Effector memory CD8-positive, alpha-beta T cell (primary cell): ENCODE measurements at places on chromosomes 16 and 17.

- no peak for DNase-seq
Observed at GRCh38 chr17:75094871-75095399, 7.2 kb downstream of the SLC16A5 start.

DNA sequence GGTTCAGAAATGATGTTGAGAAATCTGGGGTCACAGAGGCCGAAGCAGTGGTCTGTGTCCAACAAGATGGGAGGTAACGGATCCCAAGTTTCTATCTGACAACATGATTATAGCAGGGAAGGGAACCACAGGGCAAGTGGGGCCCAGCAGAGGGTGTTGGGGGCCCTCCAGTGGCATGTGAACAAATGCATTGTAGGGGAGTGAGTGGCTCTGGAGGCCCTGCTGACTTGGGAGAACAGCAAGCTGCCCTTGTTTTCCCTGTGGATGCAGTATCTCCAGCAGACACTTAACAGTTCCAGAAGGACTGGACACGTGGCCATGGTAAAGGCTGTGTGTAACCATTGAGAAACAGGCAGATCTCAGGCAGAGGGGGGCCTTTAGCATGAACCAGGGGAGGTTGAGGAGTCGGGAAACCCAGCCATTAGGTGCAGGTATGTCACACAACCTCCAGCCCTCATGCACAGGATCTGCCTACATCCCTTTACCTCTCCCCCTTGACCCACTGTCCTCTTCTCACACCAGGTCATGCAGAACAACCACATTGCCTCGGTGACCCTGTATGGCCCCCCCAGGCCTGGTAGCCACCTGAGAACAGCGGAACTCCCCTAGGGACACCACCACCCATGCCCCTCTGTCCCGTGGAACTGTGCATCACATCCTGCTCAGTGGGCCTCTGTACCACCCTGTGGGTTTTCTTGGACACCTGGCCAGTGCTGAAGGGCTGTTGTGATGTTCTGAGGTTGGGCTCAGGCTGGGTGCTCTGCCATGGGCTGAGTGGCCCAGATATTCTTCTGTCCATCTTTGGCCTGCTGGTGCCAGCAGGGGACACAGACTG lies 4.1 kb downstream of the B3GNT9 start:
- no peak for DNase-seq

- DNase-seq = no peak
Observed at GRCh38 chr16:50724306-50724705, 17.6 kb upstream of the CYLD start.

DNA sequence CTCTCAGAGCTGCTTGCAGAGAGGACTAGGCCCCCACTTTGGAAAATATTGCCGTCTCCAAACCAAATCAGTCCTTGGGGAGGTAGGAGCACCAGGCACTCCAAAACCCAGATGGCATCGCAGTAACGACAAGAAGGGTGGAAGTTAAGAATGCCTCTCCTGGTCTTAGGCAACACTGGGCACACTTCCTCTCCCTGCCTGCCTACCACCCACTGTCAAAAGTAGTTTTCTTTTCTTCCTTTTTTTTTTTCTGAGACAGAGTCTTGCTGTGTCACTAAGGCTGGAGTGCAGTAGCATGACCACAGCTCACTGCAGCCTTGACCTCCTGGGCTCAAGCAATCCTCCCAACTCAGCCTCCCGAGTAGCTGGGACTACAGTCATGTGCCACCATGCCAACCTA lies 47.2 kb downstream of the SRL start:
- no peak for DNase-seq

- DNase-seq = no peak
Observed at GRCh38 chr17:68390888-68391545, 66.3 kb downstream of the WIPI1 start.

- DNase-seq = no peak
Observed at GRCh38 chr17:72651988-72652387, 440.5 kb downstream of the SLC39A11 start.

DNA sequence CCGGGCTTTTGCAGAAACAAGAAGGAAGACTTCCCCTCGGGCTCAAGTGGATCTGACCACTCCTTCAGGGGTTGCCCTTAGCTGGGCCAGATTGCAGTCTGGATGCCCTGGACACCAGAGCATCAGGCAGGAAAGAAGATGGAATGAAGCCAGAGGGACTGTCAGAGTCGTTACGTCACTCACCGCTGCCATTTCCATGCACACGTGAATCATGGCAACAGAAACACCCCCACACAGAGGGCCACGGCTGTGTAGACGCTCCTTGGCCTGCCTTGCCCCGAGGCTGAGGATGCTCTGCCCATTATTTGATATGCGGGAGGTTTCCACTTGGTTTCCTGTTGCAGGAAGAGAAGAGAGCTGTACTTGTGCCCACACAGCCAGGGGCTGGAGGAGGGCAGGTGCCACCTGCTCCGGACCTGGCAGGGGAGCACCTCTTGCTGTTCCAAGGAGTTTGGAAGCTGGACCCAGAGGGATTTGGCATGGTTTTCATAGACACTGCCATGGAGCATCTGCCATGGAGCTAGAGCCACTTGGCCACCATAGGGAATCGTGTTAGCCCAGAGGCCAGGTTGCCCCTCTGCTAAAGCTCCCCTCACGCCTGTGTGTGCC lies 29.4 kb downstream of the RBFOX3 start:
- DNase-seq = no peak

DNA sequence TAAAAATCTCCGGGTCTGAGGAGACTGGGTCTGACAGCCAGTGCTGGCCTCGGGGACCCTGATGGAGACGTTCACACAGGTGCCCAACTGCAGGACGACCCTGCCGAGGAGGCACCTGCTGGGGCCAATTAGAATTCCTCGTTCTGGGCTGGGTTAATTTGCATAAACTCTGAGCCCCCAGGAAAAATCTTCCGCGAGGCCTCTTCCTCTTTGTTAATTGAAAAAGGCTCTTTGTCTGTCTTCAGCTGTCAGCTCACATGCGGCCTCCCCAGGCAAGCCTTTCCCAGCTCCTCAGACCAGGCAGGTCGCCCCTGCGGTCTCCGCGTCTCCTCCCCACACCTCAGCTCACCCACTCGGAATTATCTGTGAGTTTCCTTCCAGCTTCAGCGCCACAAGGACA lies 400.2 kb downstream of the SEC14L1 start:
- no peak for DNase-seq

DNA sequence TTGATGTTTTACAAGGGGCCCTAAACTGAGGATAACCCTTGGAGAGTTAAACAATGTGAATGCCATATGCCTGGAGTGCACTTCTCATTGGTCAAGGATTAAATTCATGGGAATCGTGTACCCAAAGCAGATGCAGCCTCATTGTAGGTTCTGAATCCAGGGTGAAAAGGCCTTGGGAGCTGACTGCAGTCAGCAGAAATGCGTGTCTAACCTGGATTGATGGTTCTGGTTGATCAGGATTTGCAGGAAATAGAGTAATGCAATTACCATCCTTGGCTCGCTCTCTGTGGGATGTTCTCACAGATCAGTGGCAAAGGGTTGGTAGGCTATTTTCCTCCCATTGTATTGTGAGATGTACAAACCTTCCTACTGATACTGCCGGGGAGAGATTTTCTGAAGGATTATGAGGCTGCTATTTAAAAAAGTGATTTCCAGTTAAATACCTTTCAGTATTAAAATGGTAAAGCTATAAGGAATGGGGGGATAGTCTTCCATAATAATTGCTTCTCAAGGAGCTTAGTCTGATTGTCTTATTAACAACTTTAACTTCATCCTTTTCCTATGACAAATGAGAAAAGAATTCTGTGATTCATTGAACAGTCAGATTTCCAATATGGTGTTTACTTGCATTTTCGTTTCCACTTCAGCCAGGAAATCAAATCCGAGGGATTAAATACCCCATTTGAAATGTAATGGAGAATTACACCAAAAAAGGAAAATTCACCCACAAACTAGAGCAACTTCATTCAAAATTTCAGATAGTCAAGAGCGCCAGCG lies 1028.1 kb upstream of the EEF2KMT start:
- DNase-seq = no peak

DNA sequence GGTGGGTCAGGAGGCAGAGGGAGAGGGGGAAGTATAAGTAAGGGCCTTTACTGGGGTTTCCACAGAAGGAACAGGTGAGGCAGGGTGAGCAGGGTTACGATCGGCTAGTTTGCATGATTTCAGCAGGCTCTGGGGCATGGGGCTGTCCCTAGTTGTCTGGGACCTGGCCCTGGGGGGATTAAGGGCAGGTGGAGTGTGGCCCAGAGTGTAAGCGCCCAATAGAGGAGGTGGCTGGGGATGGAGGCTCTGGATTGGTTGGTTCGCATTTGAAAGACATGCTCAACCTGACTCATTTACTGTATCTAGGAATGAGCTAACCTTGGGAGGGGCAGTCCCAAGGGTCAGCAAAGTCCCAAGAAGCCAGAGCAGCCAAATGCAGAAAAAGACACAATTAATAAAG lies 230.3 kb downstream of the MAP2K4 start:
- DNase-seq = no peak

DNA sequence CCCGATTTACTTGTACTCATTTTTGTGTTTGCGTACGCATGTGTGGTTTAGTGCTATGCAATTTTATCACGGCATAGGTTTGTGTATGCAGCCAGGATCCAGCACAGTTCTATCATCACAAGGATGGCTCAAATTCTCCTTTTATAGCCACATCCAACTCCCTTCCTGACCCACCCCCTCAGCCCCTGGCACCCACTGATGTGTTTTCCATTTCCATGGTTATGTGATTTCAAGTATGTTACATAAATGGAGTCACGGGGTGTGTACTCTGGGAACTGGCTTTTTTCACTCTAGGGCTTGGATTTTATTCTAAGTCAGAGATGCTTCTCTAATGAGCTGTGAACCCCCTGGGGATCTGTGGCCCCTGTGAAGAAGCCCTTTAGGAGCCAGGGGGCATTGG lies 16.8 kb downstream of the IL4R start:
- DNase-seq = no peak

DNA sequence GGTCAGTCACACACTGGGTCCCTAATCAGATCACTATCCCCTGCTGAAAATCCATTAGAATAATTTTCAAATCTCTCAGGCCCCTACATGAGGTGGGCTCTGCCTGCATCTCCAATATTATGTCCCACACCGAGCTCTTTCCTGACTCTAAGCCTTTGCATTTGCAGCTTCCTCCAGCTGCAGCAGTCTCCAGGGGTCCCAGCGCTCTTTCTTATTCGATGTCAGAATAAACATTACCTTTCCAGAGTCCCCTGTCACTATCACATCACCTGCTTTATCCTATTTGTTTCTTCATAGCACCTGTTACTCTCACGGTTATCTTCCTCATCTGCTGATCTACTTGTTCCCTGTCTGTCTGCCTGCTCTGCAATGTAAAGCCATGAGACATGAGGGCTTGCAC lies 57.3 kb upstream of the MON1B start:
- DNase-seq = no peak

DNA sequence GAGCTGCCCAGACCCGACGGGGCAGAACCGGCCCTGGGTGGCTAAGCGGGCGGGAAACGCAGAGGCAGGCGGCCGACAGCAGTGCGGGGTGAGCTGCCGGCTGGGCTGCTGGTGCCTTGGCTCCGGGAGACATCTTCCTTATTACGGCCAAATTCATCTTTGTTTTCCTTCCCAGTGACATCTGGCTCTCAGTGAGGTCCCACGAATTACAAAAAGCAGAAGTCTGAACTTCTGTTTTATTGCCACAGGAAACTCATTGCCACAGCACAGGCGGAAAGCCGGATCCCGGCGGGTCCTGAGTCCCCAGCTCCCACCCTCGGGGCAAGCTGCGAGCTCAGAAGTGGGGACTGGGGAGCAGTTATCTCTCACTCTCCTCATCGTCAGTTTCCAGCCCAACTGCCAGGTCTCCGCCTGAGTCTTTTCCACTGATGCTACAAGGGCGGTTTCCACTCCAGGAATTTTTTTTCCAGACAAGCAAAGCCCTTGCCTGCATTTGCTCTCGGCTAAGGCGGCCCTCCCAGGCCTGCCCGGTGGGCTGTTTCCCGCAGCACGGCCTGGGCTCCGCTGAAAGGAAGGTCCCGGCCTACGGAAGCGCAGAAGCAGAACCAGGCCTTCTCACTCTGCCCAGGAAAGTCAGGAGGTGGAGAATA lies 40.3 kb downstream of the CBFA2T3 start:
- DNase-seq = no peak

DNA sequence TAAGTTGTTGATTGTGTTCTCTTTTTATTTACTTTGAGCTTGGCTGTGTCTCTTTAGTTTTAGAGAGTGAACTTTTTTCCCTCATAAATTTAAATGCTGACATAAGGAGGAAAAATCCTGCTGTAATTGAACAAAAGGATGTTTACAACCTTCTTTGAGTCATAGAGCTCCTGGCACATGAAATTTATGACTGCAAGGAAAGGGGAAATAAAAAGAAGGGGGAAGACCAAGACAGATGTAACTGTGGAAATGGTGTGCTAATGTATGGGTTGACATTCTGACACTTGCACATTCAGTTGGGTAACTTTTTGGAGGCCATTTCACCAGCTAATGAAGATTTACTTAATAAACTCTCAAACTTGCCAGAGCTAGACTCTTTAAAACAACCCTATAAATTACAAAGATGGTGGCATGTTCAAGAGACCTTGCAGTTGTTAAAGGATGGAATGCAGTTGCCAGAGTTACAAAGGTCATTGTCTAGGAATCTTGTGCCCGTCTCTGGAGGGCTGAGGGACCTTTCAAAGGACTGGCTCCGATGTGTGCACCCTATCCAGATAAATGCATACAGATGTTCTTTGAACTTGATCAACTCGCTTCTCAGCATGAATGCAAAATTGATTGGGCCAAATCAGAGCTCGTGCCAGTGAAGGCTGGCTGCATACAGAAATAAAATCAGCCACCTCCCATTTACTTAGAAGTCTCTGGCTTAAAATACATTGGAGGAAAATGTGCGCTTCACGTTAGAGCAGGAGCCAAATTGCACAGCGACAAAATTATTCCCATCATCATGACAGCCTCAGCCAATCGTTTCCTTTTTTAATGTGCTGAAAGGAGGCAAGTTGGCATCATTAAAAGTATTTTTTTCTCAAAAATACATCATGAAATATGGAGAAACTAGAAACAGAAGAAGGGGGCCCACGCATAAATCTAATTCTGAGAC lies 289.0 kb upstream of the XYLT1 start:
- DNase-seq = no peak

DNA sequence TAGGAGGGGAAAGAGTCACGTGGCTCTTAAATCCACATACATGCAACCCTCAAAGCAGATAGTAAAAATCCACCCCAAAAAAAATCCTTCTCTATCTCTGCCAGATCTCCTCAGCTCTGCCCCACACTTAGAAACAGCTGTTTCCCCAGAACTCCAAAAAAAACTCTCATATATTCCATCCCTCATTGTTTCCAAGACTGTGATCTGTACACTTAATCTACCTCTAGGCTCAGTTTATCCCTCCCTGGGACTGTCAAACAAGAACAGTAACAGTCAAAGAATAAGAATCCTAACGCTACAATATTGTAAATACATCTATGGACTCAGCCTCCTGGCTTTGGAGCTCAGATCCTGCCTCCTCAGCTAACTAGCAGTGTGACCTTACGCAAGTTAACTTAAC lies 11.6 kb downstream of the CUEDC1 start:
- DNase-seq = no peak
